ENCODE measurements at places on chromosomes 2 and 18.

DNA sequence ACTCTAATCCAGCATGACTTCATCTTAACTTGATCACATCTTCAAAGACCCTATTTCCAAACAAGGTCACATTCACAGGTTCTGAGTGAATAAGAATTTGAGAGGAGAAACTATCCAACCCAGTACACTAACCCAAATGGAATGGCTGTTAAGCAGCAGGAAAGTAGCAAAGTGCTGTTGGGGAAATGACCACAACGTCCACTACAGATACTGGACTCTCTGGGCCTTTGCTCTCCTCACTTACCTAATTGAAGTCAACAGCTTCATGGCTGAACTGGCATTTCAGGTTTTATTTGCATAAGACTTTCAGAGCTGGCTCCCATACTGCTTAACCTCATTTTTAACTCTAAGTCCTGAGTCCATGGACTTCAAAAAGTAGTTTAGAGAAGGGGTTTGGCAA, 38.0 kb upstream of the ACVR2A start:
- no peak for DNase-seq

GRCh38 chr18:10424585-10425307, 29.7 kb upstream of the APCDD1 start:
- DNase-seq: no peak

- no peak for DNase-seq
These were observed 45.9 kb downstream of the OTX1 start for GRCh38 chr2:63096491-63096890.

- no peak for DNase-seq
These were observed 397.3 kb downstream of the ARHGAP15 start for GRCh38 chr2:143526498-143526897.

Data from right hindlimb (tissue), 1 donor.